CD8-positive, alpha-beta memory T cell (primary cell): ENCODE measurements at places on chromosomes 2 and 18.
A peak's percentile ranks its signal among the peaks of the same experiment; 100 is the strongest.

DNA sequence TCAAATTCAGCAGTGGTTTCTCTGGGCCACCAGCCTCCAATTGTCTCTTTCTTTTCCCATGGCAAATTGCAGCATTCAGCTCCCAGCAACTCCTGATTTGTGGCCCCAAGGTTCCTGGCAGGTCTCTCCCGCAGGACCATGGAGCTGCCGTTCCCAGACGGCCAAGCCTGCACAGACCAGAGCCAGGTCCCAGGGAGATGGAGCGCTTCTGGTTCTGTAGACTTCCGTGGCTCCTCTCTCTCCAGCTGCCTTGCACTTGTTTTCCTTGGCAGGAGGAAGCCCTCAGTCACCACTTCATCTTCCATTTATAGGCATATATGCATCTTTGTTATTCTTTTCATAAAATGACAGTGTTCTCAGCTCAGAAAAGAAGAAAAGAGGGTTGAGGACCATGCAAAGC is 21.7 kb downstream of the TNP1 start:
- no peak for DNase-seq

DNA sequence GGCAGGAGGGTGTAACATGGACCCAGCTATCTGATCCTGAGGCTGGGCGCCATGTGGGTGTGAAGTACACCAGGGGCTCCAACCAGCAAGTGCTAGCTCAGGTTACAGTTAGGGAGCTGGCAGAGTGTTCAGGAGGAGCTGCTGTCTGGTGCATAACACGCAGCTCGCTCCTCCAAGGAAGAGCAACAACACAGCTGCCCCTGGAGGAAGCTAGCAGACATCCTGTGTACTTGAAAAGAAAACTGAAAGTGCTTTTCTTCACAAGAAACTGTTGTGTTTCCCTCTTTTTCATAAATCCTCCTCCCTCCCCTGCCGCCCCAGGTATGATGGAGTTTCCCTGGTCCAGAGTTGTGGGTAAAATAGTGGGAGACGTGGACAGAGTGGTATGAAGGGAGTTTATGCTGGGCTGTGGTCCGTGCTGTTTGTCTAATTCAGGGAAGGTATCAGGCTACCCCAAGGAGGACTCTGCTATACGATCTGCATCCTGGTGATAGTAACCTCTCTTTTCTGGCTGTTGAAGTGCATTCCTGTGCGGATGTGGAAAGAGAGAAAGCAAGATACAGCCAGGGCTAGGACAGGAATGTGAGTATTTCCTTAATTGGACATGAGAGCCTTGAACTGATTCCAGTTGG is 6.1 kb upstream of the LBH start:
- DNase-seq = peak; percentile 66

DNA sequence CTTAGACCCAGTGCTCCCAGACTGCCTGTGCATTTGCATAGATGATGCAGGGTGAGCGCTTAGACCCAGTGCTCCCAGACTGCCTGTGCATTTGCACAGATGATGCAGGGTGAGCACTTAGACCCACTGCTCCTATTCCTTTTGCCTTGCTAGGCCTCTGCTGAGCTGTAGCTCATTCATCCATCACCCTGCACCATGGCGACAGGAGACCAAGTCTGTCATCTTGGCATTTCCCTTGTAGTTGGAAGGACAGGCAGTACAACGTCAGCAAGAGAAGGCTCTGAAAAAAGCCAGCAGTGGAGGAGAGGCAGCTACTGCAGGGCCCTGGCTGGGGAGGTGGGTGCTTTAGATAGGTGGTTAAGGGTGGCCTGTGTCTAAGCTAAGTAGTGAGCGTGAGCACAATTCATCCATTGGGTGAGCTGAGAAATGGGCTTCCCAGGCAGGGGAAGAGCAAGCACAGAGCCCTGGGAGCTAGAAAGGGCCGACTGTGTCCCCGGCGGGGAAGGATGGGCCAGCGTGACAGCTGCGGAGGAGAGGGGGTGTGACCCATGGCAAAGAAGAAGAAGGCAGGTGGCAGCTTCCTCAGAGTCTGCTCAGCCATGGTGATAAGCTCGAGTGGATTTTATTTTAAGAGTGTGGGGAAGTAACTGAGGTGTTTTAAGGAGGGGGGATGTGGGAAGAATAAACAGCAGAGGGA is 108.8 kb downstream of the LPIN1 start:
- DNase-seq = no peak

DNA sequence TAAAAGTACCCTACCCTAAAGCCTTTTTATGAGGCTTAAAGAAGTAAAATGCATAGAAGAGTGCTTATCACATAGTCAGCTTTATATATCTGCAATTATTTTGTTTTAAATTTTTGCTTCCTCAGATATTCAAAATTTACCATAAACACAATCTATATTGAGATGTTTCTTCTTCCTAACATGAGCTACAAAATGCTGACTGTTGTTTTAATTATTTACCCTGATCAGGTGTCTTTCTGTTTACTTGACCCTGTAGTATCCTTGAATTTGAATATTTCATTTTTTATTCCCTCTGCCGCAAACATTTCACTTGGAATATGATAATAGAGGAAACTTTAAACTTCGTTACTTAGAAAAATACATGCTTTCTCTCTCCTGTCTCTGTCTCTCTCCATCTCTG is 147.9 kb downstream of the TMX3 start:
- DNase-seq = no peak

DNA sequence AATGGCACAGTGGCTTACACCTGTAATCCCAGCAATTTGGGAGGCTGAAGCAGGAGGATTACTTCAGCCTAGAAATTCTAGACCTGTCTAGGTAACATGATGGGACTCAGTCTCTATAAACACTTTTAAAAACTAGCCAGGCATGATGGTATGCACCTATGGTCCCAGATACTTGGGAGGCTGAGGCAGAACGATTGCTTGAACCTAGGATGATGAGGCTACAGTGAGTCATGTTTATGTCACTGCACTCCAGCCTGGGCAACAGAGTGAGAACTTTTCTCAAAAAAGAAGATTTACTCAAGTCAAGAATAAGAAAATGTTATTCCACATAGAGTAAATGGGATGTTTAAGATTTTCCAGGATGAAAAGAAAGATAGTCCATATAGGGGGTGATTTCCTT is 158.6 kb downstream of the HNMT start:
- DNase-seq = no peak

GRCh38 chr18:44816050-44816449 is 135.4 kb downstream of the SETBP1 start:
- no peak for DNase-seq

DNA sequence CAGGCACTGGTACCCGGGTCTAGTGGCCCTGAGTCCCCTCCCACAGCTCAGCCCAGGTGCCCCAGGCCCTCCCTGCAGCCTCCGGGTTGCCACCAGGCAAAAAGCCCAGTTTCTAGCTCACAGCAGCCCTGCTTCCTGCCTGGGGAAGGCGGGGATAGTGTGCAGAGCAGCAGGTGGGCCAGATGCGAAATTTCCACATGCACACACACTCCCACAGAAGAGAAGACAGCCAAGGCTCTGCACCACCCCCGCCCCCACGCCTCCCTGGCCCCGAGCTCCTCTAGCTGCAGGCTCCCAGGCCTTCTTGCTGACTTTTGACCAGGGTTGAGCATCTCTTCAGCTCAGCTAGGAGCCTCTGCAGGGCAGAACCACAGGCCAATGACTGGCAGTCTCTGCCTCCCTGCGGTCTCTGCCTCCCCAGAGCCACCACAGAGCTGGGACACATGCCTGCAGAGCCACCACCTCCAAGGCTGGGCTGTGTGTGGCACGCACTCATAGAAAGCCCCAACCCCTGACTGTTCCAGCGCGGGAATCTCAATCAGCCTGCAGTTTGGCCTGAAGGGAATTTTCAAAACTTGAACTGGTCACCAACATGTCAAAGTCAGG is 7.2 kb downstream of the SLC66A2 start:
- DNase-seq = no peak

DNA sequence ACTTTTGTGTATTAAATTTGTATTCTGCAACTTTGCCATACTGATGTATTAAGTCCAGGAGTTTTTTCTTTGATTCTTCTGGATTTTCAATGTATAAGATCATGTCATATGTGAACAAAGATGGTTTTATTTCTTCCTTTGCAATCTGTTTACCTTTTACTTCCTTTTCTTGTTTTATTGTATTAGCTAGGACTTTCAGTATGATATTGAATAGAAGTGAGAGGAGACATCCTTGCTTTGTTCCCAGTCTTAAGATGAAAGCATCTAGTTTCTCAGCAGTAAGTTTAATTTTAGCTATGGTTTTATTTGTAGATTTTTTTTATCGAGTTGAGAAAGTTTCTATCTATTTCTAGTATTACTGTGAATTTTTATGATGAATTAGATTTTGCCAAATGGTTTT is 25.5 kb downstream of the VRK2 start:
- no peak for DNase-seq
